ENCODE measurements at places on chromosomes 1 and 21.

- no peak for DNase-seq
These were observed 9.1 kb upstream of the MTFR1L start for GRCh38 chr1:25810341-25811299.

DNA sequence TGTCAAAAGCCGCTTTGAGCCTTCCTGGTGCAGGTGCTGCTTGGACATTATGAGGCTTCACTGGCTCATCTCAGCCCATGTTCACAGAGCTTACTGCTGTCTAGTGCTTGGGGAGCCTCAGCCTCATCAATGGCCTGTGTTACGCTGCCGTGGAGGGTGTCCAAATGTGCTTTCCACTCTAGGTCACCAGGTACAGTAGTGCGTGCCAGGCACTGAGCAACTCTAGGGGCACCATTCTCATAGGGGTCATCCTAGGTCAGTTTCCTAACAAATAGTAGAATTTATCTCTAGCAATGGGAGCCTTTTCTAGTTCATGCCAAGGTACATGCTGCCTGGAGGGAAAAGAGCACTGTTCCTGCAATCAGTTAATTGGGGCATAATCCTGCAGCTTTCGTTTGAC lies 193.8 kb downstream of the DYRK1A start:
- no peak for DNase-seq

DNA sequence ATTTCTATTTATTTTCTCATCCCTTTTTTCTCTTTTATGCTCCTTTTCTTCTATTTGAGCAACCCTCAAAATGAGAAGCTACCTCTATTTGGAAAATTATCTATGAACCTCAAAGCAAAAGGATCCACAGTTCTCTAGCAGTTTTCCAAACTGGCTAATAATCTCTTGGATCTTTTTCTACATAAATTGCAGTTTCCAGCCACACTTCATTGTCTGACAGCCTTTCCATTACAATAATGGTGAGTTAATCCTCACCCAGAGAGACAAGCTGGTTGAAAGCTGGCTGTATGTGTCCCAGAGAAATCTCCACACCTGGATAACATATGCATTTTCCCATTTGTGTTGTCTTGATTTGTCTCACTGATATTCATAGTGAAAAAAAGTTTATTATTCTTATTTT lies 16.5 kb upstream of the HSD17B7 start:
- DNase-seq: no peak

DNA sequence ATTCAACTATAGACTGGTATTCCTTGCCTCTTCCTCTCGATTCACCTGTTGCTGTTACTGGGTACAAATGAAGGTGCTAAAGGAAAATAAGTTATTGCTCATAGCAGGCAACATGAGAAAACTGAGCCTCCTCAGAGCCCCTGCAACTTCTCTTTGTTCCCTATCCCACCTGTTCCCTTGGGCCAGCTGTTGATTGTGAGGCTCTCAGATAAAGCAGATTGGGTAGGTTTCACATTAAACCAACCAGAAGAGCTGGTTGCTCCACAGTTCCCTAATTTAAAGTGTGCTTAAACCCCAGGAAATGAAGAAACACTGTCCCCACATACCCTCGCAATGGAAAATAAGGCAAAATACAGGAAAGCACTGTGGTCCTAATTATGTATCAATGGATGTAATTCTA lies 4.8 kb downstream of the DEDD start:
- DNase-seq: no peak

- no peak for DNase-seq
These were observed 96.8 kb downstream of the CLIC6 start for GRCh38 chr21:34765619-34766018.

- DNase-seq: no peak
These were observed 148.8 kb upstream of the CAMK1G start for GRCh38 chr1:209434631-209435217.

GRCh38 chr1:29209173-29209572 lies 21.6 kb downstream of the MECR start:
- no peak for DNase-seq

- DNase-seq: no peak
These were observed 37.6 kb upstream of the GORAB start for GRCh38 chr1:170494369-170494768.

DNA sequence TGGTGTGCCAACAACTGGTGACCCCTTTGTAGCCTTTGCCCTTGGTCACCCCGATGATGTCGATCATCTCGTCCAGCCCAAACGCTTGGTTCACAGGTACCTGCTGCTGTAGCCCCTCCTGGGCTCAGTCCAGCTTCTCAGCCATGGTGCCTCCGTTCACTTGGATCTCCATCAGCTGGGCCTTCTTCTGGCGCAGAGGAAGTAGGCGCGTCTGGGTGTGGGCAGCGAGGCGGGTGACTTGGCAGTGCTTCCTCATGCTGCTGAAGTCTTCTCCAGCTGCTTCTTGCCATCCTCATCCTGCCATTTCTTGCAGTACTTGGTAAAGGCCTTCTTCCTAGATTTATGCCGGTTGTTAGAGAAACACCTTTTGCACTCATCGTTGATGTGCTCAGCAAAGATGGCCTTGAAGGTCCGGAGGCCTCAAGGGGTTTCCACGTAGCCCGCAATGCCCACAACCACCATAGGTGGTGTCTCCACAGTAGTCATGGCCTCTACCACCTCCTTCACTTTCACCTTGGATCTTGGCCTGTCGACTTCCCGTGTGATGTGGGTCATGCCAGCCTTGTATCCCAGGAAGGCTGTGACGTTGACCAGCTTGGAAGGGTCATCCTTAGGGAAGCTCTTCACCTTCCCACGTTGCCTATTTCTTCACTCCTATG lies 13.0 kb downstream of the DOP1B start:
- DNase-seq: no peak

DNA sequence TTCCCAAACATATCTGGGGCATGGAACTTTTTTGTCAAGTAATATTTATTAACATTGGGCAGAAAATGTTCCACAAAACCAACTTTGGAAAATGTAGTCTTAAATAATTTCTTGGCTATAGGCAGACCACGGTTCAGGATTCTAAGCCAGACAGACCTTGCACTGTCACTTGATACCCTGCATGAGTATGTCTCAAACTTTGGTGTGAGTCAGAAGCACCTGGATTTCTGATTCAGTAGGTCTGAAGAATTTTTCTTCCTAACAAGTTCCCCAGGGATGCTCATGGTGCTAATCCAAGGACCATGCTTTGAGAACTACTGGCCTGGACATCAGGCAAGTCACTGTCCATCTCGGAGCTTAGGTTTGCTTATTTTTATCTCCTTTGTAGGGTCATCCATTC lies 562.0 kb downstream of the PLPP3 start:
- no peak for DNase-seq

DNA sequence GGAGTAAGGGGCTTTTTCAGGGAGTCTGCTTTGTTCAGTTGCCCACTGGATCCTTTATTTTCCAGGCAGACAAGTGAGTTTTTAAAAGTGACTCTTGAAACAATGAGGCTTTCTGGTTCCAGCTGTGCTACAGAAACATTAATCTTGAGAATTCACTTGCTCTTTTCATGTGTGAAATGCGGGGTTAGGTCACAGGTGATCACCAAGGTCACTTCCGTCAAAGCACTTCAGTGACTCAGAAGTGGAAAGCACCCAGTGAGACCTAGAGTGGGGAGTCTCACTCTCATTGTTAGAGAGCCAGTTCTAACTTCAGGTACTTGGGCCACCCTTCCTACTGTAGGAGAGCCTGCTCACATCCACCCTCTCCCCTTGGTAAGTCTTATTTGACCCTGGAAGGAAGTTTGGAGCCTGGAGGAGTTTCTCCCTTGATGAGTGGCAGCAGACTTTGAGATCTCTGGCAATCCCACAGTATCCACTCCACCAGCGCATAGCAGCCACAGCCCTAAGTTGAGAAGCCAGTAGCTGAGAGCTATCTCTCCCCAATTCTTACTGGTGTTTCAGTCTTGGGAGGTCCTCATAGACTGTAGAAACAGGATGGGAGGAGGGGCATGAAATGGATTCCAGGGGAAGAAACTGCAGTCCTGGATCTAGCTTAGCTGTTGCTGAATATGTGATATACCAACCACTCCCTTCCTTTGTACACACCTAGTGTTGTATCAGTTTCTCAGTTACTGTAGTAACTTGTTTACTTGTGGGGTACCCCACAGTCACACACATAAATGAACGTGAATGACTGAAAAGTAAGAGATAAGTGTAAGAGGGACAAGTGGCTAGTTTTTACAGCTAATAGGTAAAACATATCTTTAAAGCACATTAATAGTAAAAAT lies 3.1 kb downstream of the TACSTD2 start:
- no peak for DNase-seq

- peak; percentile 14 for DNase-seq
These were observed 28.2 kb upstream of the KLHDC7A start for GRCh38 chr1:18452550-18452949.

- DNase-seq: no peak
These were observed 14.3 kb downstream of the NHLH2 start for GRCh38 chr1:115826628-115827027.

DNA sequence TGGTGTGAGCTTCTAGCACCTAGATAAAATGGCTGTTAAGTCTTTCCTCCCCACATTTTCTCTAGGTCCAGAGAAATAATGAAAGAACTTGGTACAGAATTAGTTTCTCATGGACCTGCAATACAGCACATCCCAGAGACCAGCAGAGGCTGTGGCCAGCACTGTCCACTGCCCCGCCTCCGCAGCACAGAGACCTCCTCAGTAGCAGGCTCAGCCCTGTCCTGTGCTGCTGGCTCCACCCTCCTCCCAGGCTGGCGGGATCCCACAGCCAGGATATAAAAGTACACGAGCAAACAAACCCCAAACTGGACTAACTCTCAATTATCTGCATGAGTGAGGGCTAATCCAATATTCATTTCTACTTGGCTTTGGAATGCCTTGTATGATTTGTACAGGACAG lies 401.5 kb downstream of the RPS6KC1 start:
- no peak for DNase-seq

GRCh38 chr1:30765556-30766434 lies 8.2 kb upstream of the LAPTM5 start:
- no peak for DNase-seq

- DNase-seq: no peak
These were observed 64.1 kb upstream of the TMPRSS2 start for GRCh38 chr21:41571938-41572510.

DNA sequence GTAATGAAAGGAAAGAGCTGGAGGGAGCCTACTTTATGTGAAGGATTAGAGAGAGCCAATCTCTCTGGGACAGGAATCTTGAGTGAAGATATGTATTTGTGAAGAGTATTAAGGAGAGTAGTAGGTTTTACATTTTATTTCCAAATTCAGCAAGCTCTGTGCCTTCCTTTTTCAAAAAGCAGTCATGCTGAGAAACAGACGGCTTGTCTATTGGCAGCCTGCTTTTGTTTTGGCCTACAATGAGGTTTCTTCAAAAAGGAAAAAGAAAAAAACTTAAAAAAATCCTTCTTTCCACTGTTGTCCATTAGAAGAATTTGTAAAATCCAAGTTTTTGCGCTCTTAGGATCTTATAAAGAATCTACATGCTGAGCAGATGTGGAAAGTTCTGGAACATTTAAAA lies 103.6 kb upstream of the PTGFR start:
- no peak for DNase-seq

DNA sequence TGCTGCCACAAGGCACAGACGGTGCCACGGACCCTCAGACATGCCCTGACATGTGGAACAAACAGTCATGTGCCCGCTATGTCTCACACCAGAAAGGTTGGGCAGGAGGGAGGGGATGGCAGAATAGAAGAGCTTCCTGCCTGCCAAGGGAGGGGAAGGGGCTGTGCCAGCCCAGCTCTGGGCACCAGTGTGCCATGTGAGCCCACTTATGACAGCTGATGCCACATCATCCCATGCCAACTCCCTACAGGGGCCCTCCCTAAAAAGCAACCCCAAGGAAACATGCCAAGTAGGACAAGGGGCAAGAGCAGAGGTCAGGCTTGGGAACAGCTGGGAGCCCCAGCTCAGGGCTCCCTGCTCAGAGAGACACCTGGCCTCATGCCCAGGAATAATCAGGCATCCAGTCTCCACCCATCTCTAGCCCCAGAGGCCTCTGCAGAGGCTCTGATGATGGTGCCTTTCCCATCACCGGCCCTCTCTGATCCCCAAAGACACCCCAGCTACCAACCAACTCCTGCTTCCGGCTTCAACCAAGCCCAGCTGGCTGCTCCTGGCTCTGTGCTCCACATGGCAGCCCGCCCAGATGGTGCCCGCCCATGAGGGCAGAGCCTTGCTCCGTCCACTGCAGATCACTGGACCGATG lies 10.3 kb downstream of the ADGRB2 start:
- DNase-seq: no peak

DNA sequence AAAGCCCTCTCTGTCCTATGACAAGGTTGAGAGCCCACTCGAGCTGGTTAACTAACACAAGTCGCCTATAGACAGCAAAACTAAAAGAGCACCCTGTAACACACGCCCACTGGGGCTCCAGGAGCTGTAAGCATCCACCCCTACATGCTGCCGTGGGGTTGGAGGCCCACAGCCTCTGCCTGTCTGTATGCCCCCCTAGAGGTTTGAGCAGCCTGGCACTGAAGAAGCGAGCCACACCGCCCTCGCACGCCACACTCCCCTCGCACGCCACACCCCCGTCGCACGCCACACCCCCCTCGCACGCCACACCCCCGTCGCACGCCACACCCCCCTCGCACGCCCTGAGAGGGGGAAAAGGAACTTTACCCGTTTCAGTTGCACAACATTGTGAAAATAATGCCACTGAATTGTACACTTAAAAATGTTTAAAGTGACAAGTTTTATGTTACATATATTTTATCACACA lies 13.2 kb upstream of the HMGCL start:
- DNase-seq: peak; percentile 18

DNA sequence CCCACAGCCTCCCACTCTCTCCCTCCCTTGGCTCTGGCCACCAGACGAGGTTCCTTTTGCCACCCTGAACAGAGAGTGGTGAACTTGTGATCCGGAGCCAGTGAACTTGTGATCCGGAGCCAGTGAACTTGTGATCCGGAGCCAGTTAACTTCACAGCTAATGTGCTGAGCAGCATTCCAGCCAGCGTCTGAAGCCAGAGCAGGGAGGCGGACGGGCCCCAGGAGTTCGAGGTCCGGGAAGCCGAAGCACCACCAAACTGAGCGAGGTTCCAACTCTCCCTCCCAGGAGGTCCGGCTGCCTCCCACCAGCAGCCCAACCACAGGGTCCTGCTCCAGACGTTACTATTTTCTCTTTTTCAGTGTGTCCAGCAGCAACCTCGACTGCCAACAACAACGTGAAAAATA lies 85.8 kb downstream of the SYF2 start:
- no peak for DNase-seq

GRCh38 chr1:38685388-38685787 lies 174.2 kb downstream of the RRAGC start:
- no peak for DNase-seq

DNA sequence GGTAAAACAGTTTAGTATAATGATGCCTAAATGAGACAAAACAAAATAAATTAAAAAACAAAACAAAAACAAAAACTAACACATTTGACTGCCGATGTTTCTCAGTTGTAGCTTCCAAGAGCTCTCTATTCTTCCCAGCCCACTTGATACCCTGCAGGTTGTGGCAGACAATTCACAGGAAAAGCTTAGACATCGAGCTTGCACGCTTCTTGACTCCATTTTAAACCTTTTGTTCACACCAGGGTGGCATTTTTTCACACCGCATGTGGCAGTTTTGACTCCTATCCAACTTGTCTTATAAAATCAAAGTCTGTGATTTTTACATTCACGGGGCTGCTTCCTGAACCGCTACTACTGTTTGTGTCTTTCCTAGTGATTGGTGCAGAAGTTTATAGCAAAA lies 575.9 kb downstream of the USP25 start:
- no peak for DNase-seq

- DNase-seq: no peak
These were observed 108.7 kb upstream of the IGSF21 start for GRCh38 chr1:17998889-17999288.

- DNase-seq: no peak
These were observed 23.1 kb upstream of the PDPN start for GRCh38 chr1:13560541-13560940.

All from SK-N-DZ (cell line).